ENCODE measurements at places on chromosomes 4 and X.

- no peak for DNase-seq
Measured at GRCh38 chr4:76898385-76898692, 395 bp upstream of the SOWAHB start.

DNA sequence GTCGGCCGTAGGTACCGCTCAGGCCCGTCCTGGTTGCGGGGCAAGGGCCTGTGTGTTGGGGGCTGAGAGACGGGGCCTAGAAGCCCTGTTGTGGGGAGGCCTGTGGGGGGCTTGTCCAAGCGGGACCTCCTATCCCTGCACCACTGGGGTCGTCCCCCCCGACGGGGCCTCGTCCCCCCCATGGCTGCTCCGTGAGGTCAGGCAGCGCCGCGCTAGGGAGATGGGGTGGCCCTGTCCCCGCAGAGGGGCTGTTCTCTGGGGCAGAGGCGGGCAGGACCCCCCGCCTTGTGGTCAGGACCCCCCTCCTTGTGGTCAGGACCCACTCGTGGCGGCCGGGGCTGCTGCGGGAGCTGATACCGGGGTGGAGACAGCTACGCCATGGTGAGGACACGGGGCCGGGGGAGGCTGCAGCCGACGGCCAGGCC, 12.1 kb upstream of the GTPBP6 start:
- no peak for DNase-seq

DNA sequence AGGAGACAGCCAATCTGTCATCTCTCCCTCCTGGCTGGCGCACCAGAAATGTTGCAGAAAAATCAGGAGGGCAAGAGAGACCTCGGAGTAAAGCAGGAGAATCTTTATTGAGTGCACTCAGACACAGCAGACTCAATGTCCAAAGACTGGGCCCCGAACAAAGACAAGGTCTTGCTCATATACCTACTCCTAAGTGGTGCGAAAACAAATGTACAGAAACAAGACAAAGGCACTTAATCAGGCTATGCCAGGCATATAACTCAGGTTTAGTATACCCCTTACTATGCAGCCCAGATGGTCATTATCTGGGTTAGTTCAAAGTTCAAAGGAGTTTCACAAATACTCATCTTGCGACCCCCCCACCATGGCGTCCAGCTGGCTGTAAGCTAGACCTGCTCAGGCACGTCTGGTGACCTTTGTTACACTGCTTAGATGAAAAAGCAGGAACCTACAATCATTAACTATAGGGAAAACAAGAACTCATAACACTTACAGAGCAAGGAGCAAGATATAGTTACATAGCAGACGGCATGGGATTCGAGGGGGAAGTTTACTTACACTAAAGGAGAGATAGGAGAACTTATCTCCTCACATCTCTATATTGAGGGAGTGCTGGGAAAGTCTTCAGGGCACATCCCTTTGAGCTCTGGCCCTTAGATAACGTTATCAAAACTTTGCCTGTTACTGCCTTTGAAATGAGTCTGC, 27.5 kb downstream of the SULT1E1 start:
- no peak for DNase-seq

- no peak for DNase-seq
Measured at GRCh38 chr4:113008135-113008534, 41.3 kb upstream of the ANK2 start.

- DNase-seq, result no peak
Measured at GRCh38 chr4:149292425-149293007, 523.1 kb downstream of the IQCM start.

- no peak for DNase-seq
Measured at GRCh38 chr4:119589165-119589564, 39.4 kb downstream of the PDE5A start.

GRCh38 chr4:8773124-8773931, 98.3 kb downstream of the HMX1 start:
- DNase-seq, result no peak

DNA sequence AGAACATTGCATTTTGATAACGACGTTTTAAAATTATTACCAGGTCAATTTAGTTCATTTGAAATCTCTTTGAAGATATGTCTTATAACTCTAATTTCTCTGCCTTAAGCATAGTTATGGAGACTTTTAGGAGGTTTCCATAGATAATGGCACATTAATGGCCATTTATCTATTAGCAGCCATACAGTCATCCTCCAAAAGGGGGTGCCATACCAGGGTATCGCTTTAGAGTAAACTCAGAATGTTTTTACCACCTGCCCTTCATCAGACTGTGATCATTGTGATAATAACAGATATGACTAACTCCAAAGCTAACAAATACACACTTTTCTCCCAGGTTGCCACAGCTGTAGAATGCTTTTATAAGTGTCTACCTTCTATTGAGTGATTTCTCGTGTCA, 461.5 kb downstream of the FSTL5 start:
- no peak for DNase-seq

GRCh38 chr4:98261405-98262291, 464 bp downstream of the RAP1GDS1 start:
- peak; percentile 25 for DNase-seq

GRCh38 chr4:58766763-58767162, 1656.6 kb upstream of the IGFBP7 start:
- no peak for DNase-seq

GRCh38 chrX:133653358-133653757, 238.1 kb upstream of the GPC4 start:
- DNase-seq, result no peak

DNA sequence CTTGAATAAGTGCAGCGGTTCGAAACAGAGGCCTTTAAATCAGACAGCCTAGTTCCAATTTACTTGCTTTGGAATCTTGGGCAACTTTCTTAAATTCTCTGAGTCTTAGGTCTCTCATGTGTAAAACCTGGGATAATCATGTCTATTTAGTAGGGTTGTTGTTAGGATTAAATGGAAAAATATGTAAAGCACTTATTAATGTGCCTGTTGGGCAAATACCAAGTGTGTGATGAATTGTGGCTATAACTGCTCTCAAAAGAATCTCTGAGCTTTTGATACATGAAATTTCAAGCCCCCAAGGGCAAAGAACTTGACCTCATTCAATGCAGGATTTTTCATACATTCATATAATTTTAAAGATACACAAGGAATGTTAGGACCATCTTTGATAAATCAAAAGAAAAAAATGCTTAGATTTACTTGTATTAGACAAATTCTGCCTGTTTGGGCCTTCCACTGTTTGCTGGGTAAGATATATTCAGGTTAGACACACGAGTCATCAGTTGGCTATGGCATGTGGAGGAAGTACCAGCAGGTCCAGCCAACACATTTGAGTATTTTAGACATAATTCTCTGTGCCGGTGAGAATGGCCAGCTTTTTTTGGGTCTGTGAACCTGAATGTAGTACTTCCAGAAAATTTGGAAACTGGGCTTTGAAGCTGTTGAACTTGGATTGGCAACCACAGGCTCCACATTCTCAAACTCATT, 241.4 kb upstream of the CNKSR2 start:
- no peak for DNase-seq

GRCh38 chr4:94959307-94959706, 201.6 kb downstream of the BMPR1B start:
- no peak for DNase-seq

GRCh38 chr4:4396628-4397440, 9.9 kb downstream of the NSG1 start:
- DNase-seq, result no peak

- no peak for DNase-seq
Measured at GRCh38 chrX:69021141-69021960, 143.9 kb downstream of the PJA1 start.

DNA sequence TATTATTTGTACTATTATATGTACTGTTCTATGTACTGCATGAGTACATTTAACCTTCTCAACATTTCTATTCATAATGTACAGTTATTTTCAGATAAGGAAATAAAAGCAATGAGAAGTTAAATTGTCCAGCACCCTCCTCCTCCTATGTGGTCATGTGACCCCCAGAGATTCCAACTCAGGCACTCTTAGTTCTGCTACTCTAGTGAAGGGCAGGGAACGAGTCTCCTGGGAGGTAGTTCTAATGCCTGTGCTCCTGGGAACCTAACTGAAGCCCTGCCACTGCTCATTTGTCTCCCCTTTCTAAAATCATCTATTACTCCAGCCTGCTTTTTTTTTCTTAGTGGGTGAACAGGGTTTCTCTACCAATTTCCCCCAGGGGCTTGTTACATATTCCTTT, 105.9 kb upstream of the GPRIN3 start:
- no peak for DNase-seq

DNA sequence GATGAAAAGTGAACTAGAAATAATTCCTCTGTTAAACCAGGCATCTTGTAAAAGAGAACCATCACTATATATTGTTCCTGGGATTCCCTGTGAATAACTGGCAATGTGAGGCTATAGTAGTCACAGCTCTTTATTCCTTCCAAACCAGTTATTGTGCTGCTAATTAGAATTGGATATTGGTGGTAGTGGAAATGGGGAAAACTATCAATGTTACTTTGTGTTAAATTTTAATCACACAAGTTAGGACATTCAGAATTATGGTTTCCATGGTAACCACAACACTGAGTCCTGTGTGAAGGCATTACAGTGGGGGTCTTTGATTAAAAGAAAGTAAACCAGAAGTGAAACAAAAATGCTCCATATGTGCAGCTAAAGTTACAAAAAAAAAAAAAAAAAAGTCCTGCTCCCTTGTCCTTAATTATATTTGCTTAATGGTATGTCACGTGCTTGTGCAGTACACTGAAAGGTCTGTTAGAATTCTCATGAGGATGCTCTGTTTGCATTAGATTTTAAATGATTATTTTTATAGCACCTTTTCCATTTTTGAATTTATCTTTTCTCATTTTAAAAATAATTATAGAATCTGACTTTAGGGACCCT, 200.4 kb downstream of the ADGRL3 start:
- DNase-seq, result no peak

DNA sequence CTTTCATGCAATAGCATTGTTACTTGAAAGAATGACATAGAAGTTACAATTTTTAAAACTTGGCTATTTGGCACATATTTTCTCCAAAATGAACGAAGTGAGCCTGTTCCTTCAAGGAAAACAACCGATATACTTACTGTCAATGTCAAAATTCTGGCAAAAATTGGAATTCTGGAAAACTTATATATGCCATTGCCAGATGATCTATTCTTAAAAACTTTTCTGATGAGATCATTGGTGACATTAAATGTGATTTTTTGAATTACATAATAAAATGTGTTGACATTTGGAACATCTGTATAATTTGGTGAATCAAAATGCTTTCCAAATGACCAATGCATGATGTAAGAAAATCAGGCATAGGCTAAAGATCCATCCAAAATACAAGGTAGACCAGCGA, 209.0 kb downstream of the SCFD2 start:
- no peak for DNase-seq

DNA sequence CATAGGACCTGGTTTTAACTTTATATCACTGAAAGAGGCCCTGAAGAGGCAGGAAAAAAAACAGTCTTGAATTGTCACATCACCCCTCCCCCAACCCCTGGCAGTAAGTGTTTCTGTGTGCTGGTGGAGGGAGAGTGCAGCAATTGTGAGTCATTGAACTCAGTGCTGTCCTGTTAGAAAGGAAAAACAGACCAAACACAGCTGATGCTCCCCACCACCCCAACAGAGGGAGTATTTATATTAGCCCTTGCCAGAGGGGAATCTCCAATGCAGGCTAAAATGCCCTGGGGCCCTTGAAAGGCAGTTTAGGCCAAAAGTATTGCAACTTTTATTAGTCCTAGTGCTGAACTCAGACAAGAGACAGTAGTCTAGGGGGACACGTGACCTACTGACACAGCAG, 197.8 kb upstream of the AGTR2 start:
- DNase-seq, result no peak

- no peak for DNase-seq
Measured at GRCh38 chr4:165709516-165709915, 163.5 kb upstream of the TLL1 start.

DNA sequence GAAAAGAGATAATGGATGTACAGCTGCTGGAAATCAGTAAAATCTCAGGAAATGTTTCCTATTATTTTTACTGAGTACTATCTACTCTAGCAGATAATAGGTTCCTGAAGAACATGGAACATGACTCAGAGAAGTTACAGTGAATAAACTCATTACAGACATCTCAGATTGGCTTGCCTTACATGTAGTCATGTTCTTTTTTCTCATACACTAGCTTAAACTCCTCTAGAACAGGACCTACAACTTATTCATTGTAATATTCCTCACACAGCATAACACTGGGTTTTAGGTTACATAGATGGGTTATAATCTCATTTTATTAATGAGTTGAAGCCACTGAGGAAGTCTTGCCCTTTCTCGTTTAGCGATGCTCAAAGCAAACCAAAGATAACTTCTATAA, 86.9 kb upstream of the BMP2K start:
- no peak for DNase-seq

GRCh38 chrX:119537487-119537886, 27.7 kb downstream of the STEEP1 start:
- DNase-seq, result no peak

DNA sequence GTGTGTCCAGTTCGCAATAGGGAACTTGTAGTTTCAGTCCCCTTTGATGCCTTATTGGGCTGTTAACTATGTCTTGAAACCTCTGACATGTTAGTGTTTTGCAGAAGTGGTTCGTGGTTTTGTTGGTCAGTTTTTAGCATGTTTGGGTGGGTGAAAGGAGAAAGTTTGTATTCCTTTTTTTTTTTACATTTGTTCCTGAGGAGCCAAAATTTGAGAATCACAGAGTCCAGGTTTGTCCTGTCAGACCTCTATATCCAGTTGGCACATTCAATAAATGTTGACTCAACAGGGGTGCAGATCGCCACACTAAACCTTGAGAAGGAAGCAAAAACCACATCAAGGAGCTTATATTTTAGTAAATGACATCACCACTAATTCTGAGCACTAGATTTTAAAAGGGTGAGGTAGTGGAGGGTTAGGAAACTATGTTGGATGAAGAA, 26.2 kb downstream of the DLG3 start:
- DNase-seq, result no peak

DNA sequence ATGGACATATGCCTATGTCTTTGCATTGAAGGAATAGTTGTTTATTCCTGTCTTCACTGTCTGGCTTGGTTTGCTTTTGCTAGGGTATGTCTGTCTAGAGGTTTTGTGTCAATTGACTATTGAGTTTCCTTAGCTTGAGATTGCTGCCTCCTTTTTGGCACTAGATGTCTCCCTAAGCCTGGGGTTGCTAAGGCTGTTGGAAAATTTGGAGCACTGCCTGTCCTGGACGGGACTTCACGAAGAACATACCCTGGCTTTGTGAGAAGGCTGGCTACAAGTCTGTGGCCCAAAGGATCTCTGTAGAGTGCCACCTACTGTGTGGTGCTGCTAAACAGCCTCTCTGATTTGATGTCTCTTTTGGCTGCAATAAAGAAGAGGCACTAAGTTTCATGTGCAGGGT, 183.8 kb upstream of the NUDT10 start:
- DNase-seq, result no peak

DNA sequence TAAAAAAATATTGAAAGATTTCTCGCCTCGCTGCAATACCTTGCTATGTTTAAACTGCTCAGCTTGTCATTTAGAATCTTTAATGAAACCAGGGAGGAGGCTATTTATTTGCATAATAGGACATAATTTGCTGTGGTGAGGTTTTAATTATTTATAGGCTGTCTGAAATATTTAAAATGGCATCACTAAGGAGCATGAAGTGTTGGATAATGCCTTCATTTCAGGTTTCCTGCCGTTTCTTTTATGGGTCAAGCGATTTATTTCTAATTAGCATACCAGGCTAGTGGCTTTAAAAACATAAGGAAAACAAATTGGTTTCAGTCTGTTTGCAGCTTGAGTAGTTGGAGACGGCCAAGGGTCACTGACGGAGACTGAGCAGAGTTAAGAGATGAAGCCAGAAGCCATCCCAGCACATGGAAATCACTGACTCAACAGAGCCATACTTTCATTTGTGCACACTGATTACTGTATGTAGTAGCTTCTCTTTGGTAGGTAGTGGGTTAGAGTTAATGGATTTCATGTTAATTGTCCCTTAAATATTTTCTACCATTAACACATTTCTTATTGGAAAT, 1962.4 kb upstream of the TENM3 start:
- DNase-seq, result no peak

- no peak for DNase-seq
Measured at GRCh38 chrX:132958091-132958703, at the start of gene HS6ST2. HS6ST2 (minus strand) TSS chrX:132958629.
